ENCODE measurements at places on chromosomes 2 and 18.

DNA sequence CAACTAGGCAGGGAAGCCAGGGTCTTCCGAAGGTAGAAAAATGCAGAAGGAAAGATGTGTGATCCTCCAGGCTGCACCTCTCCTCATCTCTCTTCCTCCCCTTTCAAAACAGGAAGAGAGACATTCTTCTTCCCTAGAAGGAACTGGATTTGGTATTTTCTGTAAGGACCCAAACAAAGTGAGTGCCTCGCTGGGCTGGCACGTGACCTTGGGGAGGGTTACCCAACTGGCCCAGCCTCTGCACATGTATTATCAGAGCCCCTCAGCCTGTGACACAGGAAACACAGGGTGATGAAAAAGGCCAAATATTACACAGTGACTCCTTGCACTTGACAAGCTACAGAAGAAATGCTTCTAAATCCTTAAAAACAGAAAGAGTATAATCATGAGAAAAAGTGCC, 2.3 kb downstream of the HJURP start:
- DNase-seq = no peak

DNA sequence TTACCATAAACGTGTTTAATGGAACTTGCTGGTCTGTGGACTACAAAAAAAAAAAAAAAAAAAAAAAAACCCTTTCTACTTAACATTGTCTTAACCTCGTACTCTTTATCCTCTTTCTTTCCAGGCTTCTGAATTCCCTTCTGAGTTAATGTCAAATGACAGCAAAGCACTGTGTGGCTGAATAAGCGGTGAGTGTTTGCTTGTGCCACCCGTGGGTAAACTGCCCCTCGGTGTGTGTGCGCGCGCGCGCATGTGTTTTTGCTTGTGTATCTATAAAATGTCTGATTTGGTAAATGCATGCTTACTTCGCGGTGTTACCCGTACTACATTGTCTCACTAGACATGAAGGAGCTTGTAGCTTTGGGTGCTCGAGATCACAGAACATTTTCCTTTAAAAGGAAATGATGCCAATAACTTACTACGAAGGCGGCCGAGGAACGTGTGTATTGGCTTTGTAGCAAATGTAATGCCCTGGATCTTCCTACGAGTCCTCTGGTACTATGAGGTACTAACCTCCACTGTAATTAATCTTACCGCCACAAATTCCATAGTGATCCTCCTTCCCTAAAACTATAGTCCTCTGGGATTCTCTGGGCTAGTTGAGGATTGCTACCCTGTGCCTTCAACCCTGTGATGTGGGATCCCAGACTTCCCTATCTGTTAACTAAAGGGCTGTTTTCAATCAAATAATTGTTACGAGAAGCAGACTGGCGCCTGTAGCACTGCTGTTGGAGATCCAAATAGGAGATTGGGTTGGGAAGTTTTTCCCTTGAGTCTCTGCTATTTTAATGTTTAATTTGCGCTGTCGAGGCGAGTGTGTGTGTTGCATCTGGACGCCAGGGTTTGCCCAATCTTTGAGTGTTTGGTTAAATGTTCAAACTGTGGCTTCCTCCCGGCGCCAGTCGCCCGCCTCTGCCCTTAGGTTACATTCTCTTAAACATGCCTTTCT, 1.1 kb downstream of the ID2 start:
- DNase-seq = no peak

GRCh38 chr2:230751062-230751461, 38.4 kb downstream of the CAB39 start:
- DNase-seq = no peak

GRCh38 chr2:19684516-19684915, 217.3 kb downstream of the TTC32 start:
- DNase-seq = no peak

DNA sequence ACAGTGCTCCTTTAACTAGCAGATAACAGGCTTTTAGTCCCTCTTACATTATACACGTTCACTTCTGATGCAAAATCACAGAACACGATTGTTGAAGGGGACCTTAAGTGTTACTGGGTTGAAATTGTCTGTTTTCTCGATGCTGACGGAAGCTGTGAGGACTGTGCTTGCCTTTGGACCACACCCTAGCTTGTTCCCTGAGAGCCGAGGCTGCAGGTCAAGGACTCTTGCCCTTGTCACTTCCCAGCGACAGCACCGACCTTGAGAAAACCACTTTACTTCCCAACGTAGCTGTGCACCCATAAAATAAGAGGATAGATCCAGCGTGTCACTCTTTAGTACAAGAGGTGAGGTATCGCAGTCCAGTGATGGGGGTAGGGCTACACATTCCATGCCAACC, 701.0 kb downstream of the DCDC2C start:
- no peak for DNase-seq

- DNase-seq = no peak
Observed at GRCh38 chr2:28347596-28347995, 45.1 kb upstream of the FOSL2 start.

GRCh38 chr18:75779910-75780309, 352.4 kb upstream of the SMIM21 start:
- no peak for DNase-seq

DNA sequence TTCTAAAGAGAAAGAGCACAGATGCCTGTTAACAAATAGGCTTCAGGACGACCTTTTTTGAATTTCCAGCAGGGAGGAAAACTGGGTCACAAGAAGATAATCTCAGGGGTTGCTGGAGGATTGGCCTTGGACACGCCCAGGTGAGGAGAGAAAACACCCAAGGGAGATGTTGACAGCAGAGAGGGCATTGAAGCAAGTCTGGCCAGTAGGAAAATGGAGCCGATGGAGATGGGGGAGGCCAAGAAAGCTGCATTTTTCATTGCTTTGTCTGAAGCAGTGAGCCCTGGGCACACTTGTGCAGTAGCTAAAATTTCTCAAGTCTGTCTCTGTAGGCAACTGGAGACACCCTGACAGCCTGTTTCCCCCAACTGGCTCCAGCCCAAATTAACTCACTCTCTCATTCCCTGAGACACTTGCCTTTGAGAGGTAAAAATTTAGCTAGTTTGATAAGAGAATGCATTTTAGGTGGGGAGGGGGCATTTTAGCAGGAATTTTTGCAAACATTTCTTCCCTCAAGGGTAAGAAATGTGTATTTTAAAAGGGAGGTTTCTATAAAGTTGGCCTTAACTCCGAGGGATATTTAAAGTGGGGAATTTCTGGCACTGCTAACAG, 165.5 kb downstream of the TGIF1 start:
- DNase-seq = no peak

Data from stimulated activated CD8-positive, alpha-beta memory T cell treated with anti-CD3 and anti-CD28 coated beads, Interleukin-12 subunit alpha, Interleukin-12 subunit beta, amount 100 ng/mL, for 1 hour (primary cell).